ENCODE measurements at places on chromosomes 3 and 15.

- no peak for DNase-seq
Observed at GRCh38 chr3:125151916-125152315, 60.6 kb downstream of the SLC12A8 start.

GRCh38 chr3:16504242-16504641 lies 9.3 kb downstream of the RFTN1 start:
- DNase-seq: no peak

- DNase-seq: no peak
Observed at GRCh38 chr3:192417017-192417416, 310.3 kb downstream of the FGF12 start.

DNA sequence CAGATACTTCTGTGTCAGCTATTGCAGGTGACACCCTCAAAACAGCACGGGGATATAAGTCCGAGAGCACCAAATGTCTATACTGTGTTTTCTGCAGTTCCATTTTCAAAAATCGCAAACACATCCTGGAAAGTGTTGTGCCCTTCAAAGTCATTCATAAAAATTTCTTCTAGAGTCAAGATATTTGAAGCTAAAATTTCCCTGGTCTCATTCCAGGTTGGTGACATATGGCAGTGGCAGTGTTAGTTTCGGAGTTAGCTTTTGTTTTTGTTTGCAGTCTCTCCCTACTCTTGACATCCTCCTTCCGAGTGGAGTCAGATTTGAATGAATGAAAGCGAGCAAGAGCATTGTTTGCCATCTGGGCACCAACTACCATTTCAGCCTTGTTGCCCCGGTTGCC lies 3.2 kb upstream of the FSIP1 start:
- no peak for DNase-seq

GRCh38 chr3:127587876-127588275 lies 2.7 kb downstream of the TPRA1 start:
- DNase-seq: no peak

DNA sequence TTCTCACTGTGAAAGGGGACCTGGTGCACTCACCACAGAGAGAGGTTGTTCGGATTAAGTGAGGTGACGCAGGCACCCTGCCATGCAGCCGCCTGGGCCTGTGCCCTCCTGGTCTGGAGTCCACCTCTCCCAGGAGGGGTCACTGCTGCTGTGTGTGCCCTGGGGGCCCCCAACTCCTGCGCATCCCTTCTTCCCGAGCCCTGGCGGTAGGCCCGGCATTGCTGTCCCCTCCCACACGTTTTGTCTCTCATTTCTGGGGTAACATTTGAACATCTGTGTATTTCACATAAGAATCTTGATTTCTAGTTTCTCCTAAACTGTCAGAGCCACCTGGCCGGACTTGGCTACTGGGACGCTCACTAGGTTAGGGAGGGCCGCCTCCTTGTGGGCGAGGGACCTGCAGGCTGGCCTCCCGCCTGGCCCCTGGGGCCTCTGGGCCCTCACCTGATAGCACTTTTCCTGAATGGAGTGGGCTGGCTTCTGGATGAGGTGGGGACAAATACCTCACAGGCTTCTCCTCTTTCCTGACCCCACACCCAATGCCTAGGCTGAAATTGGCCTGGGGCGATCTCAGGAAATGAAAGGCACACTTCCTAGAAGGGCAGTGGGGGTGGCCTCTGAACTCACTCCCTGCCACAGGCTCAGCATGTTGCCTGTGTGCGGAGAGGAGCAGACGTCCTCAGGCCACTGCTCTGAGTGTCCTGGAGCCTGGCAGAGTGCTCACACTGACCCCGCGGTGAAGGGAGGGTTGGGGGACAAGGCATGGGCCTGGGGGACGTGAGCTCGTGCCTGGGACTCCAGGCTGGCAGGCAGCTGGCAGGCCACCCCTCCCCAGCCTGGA lies 104.2 kb upstream of the PRR23E start:
- no peak for DNase-seq

- no peak for DNase-seq
Observed at GRCh38 chr3:194817592-194817930, 131.9 kb downstream of the FAM43A start.

- no peak for DNase-seq
Observed at GRCh38 chr3:16331319-16331883, 66.4 kb downstream of the OXNAD1 start.

- no peak for DNase-seq
Observed at GRCh38 chr3:4174791-4175190, 128.4 kb upstream of the SETMAR start.

- no peak for DNase-seq
Observed at GRCh38 chr15:70111203-70112073, 13.7 kb upstream of the TLE3 start.

- DNase-seq: no peak
Observed at GRCh38 chr3:24905266-24905665, 410.6 kb upstream of the THRB start.

DNA sequence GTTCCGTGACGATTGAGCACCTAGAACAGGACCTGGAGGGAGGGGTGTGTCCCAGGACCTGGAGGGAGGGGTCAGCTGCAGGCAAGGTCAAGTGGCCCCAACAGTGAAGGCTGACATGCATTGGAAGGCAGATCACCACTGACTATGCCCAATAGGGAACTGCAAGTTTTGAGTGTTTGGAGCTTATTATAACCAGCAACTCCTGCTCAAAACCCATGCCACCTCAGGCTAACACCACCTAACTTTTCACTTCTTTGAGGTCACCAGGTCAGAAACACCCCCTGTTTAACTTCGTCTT lies 93.1 kb downstream of the MYLK start:
- no peak for DNase-seq

DNA sequence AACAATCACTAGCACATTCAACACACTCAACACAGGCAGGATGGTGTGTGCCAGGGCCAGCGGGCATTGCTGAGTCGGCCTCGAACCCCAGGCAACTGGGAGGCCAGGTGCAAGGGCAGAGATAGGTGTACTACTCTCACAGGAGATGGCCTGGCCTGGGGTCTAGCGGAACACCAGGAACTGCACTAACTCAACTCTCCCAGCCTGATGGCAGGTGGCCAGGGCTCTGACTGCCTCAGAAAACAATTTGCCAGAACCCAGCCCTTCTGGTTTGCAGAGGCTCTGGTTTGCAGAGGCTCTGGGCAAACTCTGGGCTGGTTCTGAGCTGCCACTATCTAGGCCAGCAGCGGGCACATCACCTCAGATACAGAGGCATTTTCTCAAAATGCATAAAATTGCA lies 229.2 kb upstream of the CHRNA7 start:
- no peak for DNase-seq
